Stimulated activated CD4-positive, alpha-beta T cell treated with anti-CD3 and anti-CD28 coated beads, Interleukin-2, amount 100 ng/mL, for 48 hours (primary cell): ENCODE measurements at places on chromosomes 4 and X.
A peak's percentile ranks its signal among the peaks of the same experiment; 100 is the strongest.

GRCh38 chrX:97847885-97848679, 964.4 kb downstream of the RPA4 start:
- no peak for DNase-seq

- no peak for DNase-seq
Observed at GRCh38 chr4:64130907-64131306, 278.3 kb downstream of the TECRL start.

DNA sequence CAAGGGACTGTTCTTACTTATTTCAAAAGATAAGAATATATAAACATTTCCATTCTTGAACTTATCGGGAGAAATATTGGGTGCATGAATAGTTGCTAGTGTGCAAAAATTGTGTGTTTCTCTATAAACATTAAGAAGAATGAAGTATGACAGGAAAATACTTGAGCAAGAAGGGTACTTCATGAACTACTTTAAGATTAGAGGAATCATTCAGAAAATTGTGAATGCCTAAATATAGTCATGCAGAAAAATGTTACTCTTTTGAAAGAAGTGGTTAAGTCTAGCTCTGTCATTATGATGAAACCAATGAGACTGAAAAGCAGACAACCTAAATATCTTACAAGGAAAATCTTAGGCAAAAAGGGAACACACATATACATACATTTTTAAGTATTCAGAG, 207.8 kb upstream of the PCDH18 start:
- no peak for DNase-seq

DNA sequence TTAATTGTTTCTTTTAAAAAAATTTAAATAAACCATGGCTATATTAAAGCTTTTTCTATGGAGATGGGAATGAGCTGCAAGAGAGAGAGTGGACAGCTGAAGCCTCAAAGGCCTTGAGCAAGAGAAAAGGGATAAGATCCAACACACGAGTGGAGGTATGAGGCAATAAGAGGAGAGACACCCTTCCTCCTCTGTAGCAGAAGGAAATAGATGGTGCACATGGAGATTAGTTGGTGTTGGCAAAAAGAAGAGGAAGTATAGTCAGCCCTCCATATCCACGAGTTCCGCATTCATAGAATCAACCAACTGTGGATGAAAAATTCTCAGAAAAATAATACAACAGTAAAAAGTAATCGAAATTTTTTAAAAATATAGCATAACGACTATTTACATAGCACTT, 3.2 kb downstream of the CXorf38 start:
- no peak for DNase-seq

DNA sequence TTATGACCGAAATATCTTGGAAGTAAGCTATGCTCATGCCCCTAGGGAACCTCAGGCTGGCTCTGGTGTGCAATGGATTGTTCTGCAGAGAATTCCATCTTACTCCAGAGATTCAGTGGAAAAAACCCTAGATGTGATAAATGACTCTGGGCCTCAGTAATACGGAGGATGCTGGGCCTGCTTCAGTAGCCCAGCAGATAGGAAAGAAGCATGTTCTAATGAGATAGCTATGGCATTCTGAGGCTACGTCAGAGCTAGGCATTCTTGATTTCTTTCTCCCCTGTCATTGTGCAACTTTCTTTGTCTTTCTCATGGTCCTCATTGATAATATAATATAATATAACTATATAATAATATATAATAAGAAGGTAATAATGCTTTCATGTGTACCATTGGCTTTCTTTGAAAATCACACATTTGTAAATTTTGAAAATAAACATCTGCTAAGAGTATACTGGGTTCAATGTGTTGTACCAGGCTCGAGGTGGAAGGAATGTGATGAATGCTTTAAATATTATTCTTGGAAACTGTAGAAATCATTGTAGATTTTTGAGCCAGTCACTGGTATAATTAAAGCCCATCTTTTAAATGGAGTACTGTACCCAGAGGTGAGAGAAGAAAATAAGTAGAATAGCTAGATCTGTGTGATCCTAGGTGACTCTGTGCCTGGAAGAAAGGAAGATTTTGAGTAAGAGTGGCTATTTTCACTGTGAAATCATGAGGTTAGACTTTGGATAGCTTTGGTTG, 152.0 kb downstream of the IL15 start:
- no peak for DNase-seq

- DNase-seq = no peak
Observed at GRCh38 chr4:95516528-95517017, 32.2 kb downstream of the UNC5C start.

DNA sequence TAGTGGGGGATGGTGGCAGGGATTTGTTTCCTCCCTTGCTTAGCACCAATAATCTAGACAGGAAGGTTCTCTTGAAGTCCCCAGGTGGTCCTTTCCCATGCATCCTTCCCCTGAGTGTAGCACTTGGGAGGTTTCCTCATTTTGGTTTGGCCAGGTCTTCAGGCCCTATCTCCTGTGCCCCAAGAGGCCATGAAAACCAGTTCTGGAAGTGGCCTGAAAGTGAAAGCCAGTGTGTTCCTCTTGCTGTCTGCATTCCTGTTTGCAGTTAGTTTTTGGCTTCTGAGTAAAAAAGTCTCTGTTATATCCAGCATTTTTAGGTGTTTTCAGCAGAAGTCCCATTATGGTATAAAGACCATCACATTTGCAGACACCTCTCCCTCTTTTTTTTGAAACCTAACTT, 59.5 kb downstream of the MTM1 start:
- DNase-seq = no peak

DNA sequence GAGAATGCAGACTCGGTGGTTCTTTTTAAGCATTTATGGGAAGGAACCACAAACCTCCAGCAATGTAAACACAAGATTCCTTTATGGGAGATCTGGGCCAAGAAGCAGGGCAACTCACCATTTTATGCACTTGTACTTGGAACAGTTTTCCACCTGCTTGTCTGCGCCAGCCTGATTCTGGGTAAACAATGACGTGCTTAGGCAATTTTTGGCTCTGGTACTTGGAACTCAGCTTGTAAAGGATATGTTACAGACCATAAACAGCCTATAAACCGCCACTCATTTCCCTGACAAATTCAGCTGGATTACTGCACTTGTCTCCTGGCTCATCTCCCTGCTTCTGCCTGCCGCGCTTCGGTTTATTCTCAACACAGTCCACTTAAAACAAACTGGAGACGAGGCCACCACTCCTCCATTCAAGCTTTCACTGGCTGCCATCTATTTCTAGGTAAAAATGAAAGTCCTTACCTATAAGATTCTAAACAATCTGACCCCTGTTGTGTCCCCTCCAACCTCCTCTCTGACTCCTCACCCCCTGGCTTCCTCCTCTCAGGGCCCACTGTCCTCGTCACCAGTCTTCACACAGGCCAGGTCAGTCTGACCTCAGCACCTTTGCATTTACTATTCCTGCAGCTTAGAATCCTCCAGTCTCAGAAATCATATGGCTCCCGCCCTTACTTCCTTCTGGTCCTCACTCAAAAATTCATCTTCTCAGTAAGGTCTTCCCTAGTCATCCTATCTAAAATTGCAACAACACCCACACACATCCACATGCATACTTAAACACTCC, 205.9 kb upstream of the GALNT7 start:
- no peak for DNase-seq

GRCh38 chr4:75849461-75849860, 52.8 kb downstream of the PPEF2 start:
- DNase-seq = no peak

- DNase-seq = no peak
Observed at GRCh38 chr4:39931441-39931901, 46.2 kb downstream of the PDS5A start.

DNA sequence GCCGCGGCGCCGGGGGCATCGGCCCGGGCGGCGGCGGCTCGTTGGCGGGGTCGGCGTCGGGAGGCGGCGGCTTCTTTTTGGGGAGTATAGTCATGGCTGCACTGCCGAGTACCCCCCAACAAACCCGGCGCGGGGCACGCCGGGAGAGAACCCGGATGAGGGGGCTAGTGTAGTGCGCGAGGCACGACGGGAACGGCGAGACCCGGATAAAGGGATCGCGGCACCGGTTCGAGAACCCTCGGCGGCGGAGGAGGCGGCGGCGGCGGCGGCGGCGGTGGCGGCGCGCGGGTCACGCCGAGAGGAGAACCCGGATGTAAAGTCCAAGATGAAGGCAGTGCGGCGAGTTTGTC, at the start of gene OTUD5:
Gene OTUD5 (minus strand): TSS at position 131 of the 350 bp plus-strand sequence. CDS start 37 bp downstream, at position 94.
- DNase-seq = peak; percentile 57

- DNase-seq = no peak
Observed at GRCh38 chr4:188778905-188779304, 639.7 kb downstream of the TRIML1 start.

- no peak for DNase-seq
Observed at GRCh38 chrX:20143561-20143960, 1.9 kb upstream of the EIF1AX start.

DNA sequence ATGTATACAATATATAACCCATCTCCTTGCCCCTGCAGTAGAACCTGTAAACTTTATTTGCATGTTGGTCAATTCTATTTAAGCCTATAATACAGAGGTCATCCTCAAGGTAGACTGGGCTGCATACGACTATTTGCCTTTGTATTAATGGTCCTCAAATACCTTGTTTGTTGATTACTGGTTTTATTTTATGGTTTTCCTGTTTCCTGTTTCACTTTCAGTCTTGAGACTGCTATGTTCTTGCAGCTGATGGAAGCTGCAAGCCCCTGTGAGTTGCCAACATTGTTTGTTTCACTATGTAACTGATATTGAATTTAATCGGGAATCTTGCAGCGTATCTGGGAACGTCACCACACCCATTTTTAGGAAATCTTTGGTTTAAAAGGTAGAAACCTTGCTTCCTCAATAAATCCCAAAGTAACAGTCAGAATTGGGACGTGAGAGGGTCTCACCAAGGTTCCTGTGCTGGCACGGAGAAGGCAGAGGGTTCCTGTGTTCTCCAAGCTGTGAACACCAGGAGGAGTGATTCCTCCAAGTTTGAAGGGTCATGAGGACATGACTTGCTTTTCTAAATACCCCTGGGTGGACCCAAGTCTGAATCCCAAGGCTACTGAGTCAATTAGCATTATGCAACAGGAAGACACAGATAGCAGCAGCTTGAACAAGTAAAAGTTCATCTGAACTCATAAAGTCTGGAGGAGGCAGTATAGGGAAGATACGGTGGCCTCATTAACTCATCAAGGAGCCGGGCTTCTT, 110.6 kb upstream of the PNPLA4 start:
- DNase-seq = no peak

GRCh38 chr4:57061395-57061794, 48.8 kb downstream of the IGFBP7 start:
- DNase-seq = no peak

- DNase-seq = peak; percentile 32
Observed at GRCh38 chrX:109886122-109886761, 116.7 kb upstream of the TMEM164 start.

DNA sequence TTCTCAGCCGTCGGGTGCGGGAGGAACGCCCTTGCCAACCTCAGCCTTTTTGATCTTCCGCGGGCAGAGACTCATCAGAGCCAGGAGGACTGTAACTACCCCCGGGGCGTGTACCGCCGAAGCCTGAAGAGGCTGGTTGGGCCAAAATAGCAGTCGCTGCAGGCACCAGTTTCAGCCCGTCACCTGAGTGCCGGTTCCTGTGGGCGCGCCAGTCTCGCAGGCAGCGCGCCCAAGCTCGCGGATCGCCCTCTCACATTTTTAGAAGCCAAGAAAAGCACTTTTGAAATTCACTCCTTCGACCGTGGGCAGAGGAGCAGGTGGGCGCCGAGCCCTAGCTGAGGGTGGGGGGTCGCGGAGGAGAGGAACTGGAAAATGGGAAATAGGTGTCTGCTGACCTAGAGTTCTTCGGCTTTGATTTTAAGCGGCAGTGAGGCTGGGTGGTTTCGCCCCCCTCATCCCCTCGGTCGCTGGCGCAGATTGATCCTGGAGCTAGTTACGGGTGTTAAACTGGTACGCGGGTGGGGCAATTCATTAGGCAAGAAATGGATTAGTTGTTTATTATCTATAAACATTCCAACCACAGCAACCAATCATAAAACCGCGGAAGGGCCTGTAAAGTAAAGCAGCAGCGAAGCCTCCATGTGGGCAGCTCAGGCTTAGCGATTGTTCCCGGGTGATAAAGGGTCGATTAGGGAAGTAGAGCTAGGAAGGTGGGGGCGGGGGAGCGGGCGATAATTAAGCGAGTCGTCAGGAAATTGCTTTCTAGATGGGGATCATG, 69.2 kb downstream of the FBXO8 start:
- DNase-seq = no peak

GRCh38 chr4:15956179-15956850, 6.7 kb downstream of the FGFBP2 start:
- peak; percentile 82 for DNase-seq

- DNase-seq = no peak
Observed at GRCh38 chr4:43816116-43816515, 632.5 kb downstream of the KCTD8 start.

DNA sequence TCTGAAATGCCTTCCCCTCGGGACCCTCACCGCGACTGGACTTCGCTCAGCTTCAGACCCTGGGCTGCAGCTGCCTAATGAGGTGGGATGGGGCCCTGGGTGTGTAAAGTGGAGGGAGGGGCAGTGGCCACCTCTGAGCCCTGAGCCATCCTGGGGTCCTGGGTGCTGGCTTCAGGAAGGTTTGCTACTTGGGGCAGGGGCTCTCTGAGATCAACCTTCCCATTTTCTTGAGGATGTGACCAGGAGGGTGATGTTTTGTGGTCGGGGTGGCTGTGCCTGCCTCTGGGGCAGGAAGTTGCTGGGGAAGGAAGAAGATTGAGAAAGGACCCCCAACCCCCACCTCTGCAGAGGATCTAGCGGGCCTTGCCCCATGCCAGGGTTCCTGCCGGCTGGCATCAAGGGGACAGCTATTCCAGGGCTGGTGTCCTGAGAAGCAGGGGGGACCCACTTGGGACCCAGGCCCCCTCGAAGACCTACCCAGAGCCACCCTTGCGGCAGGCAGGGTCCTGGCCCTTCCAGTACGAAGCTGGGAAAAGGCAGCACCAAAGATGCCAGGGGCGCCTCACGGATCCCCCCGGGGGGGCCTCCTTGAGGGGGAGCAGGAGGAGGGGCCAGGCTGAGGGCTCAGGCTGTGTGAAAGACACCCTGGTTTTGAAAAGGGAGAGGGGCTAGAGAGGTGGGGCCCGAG, 6.5 kb downstream of the SH3BP2 start:
- DNase-seq = no peak

DNA sequence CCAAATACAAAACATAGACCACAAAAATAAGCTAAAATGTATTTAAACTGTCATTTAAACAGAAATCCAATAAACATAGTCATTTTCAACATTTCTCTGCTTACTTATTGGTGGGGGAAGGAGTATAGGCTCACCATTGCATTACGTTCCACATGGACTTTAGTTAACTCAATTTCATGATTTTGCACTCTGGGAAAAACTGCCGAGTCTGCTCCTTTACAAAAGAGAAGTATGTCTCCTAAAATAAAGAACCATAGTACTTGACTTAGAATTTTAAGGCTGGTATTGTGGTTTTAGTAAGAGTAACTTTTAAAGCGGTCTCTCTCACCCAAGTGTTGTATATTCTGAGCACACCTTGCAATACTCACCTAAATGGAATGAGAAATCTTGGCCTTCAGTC, 75.1 kb upstream of the MCF2 start:
- DNase-seq = no peak

DNA sequence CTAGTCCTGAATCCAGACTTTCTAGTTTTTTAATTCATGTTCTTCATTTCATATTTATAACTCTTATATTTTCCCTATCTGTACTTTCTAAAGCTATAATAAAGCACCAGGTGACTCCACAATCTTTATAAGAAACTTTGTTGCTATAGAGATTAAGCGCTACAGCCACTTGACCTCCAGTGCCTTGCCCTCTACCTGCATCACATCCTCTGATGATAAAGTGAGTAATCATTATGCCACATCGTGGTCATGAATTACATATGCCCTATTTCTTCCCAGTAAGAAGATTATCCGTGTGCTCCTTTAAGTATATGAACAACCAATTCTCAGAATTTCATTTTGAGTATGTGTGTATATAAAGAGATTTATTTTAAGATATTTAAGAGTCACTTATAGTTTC, 6.8 kb upstream of the DYNLT3 start:
- no peak for DNase-seq

- no peak for DNase-seq
Observed at GRCh38 chr4:7714176-7714575, 225.5 kb downstream of the AFAP1 start.
